ENCODE measurements at places on chromosomes 7 and 10.

DNA sequence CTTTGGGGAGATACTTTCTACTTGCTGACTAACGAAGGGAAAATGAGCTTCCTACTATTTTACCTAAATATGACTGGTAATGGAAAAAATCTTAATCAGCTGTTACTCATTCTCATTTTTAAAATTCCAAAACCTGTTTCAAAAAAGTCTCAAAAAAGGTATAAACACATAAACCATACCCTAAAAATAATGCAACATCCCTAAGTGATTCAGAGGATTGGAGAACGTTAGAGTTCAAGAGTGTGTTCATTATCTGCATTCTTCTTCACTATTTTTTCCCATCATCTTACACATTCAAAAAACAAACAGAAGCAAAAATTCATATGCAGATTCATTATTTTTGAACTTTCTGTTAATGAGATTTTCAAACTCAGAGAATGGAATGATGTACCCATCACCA, 150.4 kb upstream of the GNAI1 start:
- no peak for DNase-seq

DNA sequence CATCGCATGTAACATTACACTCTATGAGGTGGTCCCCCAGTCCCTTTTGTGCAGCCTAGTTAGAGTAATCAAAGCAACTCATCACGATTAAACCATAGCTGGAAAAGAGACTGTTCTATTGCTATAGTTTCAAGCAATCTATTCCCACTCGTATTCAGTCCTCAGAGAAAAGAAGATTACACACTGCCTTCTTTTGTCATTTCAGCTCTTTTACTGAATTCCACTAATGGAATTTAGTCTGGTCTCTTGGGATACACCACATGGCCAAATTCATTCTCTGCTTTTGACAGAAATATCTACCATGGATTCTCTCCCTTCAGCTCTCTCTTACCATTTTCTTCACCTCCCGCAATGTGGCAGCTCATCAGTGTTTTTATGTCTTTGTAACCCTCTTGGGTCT, 108.9 kb upstream of the HDAC9 start:
- no peak for DNase-seq

GRCh38 chr7:82105463-82105862, 335.6 kb upstream of the HGF start:
- no peak for DNase-seq

DNA sequence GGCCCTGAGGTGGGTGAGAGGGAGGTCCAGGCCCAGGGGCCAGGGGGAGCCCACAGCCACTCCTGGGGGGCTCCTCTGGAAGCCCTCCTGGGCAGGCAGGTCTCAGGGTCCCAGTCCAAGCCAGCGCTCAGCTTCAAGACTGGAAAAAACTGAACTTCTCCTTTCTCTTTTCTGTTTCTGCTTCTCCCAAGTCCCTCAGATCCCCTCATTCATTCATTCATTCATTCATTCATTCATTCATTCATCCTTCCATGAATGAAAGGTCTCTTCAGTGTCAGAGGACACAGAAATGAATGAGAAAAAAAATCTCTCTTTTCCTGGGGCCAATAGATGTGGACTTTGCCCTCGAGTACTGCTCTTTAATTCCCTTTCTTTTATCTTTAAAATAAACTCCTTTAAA, 34.6 kb upstream of the PSMG3 start:
- no peak for DNase-seq

DNA sequence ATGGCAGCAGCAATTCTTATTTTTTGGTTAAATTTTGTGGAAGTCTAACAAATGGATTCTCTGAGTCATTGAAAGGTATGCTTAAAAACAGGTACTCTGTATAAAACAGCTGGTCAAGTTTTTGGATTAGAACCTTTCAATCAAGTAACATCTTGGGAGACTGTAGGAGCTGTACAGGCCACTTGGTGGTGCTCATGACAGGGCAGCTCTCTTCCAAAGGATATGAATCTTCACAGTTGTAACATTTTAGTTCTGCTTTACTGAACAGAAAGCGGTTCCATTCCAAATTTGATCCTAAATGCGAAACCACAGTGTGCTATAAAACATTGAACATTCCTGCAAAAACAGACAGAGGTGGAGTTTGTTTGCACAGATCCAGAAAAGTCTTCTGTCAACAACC, 44.5 kb upstream of the AGR3 start:
- DNase-seq: no peak

- no peak for DNase-seq
These were observed 34.3 kb upstream of the WNT16 start for GRCh38 chr7:121294448-121294992.

- DNase-seq: no peak
These were observed 175.0 kb upstream of the CHRM2 start for GRCh38 chr7:136693166-136694119.

GRCh38 chr7:33412331-33412730, 283.0 kb downstream of the BBS9 start:
- DNase-seq: no peak

- no peak for DNase-seq
These were observed 14.7 kb upstream of the CAMK2G start for GRCh38 chr10:73889014-73889413.

DNA sequence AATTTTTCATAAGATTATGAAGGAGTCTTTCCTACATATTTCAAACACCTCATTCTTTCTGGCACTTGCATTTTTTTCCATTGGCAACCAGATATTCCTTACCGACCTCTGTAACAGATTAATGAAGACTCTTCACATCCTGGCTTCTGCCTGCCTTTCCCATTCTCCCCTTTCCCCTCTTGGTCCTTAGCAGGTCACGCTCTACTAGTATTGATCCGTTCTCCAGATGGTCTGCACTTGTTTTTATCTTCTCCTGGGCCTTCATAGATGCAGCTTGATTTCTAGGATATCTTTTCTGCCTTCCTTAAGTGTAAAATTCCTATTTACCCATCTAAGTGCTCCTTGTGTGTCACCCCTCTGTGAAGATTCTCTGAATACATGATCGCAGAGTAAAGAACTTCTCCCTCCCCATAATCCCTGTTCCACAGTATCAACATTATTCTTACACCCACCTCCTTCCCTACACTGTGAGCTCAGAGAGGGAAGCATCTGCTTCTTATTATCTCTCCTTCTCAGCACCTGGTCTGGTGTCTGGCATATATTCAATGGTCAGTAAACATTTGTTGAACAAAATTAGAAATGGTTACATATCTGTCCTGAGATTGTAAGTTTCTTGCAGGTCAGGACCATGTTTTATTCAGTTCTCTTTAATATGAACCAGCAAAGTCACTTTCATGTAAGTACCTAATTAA, 654.2 kb downstream of the REEP3 start:
- no peak for DNase-seq

Data from CMK (cell line).